ENCODE measurements at places on chromosomes 16 and 17. TPM values are rescaled to one million over a fixed set of nuclear protein-coding genes. Genes with fewer than 3 reads are reported as not detected.

GRCh38 chr16:15856901-15857698 lies at the start of gene MYH11:
Gene MYH11, minus strand, starts transcription at chr16:15857028. Its CDS starts 18,776 bp downstream, at chr16:15838252.
- DNase-seq = peak; percentile 87

DNA sequence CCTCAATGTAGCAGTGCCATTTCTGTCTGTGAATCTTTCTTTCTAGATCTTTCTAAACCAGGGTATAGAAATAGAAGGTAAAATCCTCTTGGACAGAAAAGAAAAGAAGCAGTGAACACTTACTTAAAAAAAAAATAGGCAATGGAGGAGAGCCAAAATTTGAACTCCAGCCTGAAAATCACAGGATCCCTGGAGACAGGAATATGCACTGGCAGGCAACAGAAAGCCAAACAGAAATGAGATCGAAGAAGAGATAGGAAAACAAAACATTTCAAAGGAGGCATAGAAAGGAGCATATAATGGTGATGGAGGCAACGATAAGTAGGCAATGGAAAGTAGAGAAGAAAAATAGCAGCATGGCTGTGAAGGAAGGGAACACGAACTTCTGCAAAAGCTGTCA lies 253.7 kb upstream of the HSBP1 start:
- no peak for DNase-seq

GRCh38 chr17:897970-898619 lies 81.5 kb downstream of the NXN start:
- DNase-seq = no peak

- no peak for DNase-seq
Measured at GRCh38 chr16:22052980-22053379, 39.4 kb upstream of the VWA3A start.

DNA sequence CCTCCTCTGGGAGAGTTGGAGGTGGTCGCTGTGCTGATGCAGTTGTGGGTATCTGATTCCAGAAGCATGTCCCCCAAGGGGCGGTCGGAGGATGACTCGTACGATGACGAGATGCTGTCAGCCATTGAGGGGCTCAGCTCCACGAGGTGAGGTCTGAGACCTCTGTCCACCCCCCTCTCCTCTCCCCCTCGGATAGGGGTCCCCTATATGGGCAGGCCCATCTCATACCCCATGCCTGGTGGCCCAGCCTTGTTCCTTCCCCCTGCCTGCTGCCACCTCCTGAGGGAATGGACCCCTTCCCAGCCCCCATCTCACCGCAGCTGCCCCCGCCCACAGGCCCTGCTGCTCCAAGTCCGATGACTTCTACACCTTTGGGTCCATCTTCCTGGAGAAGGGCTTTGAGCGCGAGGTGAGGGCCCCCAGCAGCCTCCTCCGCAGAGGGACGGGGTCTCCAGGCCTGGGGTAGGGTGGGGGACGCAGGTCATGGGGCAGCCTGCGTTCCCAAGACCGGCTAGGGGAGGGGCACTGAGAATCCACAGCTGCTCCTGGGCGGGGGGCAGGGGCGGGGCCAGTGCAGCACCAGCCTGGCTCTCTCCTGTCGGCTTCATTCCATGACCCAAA lies 39.2 kb downstream of the ADCY7 start:
- DNase-seq = peak; percentile 79

GRCh38 chr17:40366076-40366860 lies 1.7 kb upstream of the GJD3 start:
- no peak for DNase-seq

DNA sequence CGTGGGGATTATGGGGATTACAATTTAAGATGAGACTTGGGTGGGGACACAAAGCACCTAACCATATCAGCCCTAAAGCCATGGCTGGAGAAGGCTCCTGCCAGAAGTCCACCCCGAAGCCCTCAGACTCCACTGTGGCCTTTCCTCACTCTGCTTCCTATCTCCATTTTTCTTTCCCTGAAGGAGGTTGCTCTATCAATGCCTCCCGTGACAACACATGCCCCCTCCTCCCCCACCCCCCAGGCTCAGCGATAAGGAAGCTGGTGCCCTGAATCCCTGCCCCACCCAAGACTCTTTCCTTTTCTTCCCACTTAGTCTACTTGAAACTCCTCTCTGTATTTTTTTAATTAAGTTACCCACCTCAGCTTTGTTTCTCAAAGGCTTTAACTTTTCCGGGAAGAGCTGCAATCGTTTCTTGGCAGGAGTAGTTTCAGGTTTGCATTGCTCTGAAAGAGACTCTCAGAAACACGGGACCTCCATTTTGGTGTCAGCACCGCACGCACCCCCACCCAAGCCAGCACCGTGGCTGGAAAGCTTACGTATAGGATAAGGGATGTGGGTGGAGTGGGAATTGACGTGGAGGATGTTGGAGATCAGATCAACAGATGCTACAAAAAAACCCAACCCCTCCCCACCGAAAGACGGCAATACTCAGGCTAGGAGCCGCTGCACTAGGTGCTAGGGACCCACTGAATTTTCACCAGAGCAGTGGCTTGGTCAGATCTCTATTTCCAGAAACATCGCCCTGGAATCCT lies 15.2 kb upstream of the CA4 start:
- no peak for DNase-seq

- DNase-seq = no peak
Measured at GRCh38 chr17:20967776-20968175, 75.0 kb downstream of the USP22 start.

DNA sequence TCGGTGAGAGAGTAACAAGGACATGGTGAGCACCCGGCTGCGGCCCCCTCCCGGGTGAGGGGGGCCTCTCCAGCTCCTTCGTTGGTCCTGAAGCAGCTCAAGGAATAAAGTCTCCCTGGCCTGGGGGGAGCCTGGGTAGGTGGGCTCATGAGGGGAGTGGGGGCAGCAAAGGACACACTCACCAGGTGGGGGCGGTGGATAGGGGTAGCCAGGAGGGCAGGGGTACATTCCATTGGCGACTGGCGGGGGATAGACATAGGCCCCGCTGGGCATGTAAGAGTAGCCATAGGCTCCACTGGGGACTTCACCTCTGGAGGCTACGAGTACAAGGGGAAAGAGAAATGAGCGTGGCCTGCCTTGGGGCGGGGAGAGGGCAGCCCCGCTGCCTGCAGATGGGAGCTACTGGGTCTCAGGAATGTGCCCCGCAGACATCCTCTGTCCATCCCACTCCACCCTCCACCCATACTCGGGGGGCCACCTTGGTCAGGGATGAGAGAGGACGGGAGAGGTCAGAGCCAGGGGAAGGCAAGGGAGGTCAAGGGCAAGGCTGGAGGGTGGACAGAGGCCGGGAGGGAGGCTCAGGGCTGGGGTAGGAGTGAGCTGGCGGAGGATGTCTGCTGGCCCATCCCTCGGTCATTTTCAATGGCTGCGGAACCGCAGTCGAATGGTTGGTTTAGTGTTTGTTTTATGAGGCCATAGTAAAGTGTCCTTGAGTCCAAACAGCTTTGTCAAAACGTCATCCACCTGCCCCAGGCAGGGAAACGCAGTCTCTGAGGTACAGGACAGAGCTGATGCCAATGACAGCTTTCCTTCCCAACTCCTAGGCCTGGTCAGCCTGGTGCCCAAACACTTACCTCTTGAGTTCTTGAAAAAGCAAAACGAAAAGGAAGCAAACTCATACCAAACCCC lies 3.7 kb upstream of the UNC13D start:
- DNase-seq = no peak

- no peak for DNase-seq
Measured at GRCh38 chr16:85735225-85735635, 15.7 kb downstream of the C16orf74 start.

GRCh38 chr16:50781518-50781917 lies 39.6 kb downstream of the CYLD start:
- DNase-seq = no peak

GRCh38 chr17:32689348-32689747 lies 187.6 kb downstream of the MYO1D start:
- DNase-seq = no peak

OTOP3 gene
- total RNA-seq = not detected

SULT1A2 gene
- total RNA-seq = 1.7 TPM

RHOT2 gene
- total RNA-seq = 164 TPM

APPBP2 gene
- 11.7 TPM for total RNA-seq

BIRC5 gene
- 152 TPM for total RNA-seq

GDPD1 gene
- 3.1 TPM for total RNA-seq

SLC9A5 gene
- total RNA-seq = 1.6 TPM

ESRP2 gene
- total RNA-seq = 15.5 TPM
